ENCODE measurements at places on chromosomes 6 and 20. TPM values are rescaled to one million over a fixed set of nuclear protein-coding genes. Genes with fewer than 3 reads are reported as not detected.
A peak's percentile ranks its signal among the peaks of the same experiment; 100 is the strongest.

MEP1A gene
- total RNA-seq, result not detected

GRCh38 chr6:6683969-6684833 lies 95.7 kb downstream of the LY86 start:
- H3K27me3 ChIP-seq, result no peaks in the 10 kb centered on the region
- peaks cover 30% of the 10 kb centered on the region for H3K4me1 ChIP-seq
- peak overlapping the region; percentile 56 for H3K27ac ChIP-seq
- H3K36me3 ChIP-seq, result no peaks in the 10 kb centered on the region

SAMHD1 gene
- 36.9 TPM for total RNA-seq

- peaks cover 13% of the 10 kb centered on the region for H3K36me3 ChIP-seq
- DNase-seq, result no peak
- no peaks in the 10 kb centered on the region for H3K4me1 ChIP-seq
- no peak overlapping the region for H3K27ac ChIP-seq
- H3K4me3 ChIP-seq, result no peak overlapping the region
These were observed 66.5 kb downstream of the EPM2A start for GRCh38 chr6:145668844-145669243.

DNA sequence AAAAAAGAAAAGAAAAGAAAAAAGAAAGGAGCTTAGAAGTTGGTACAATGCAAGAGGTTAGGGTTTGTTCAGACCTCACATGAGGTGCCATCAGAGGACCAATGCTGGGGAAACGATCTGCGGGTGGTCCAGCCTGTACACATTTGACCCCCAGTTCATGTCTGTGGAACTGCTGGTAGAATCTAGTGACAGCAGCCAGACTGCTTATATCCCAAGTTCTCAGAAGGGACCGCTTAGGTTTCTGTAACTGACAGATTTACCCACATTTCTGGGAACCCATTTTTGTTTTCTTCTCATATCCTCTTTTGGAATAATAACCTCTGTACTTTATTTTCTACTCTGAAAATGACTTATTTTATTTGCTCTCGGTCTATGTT lies 4.7 kb downstream of the PPP1R18 start:
- H3K4me1 ChIP-seq, result peaks cover 20% of the 10 kb centered on the region
- peak overlapping the region; percentile 100 for H3K4me3 ChIP-seq
- H3K27ac ChIP-seq, result peak overlapping the region; percentile 97
- H3K27me3 ChIP-seq, result no peaks in the 10 kb centered on the region
- H3K36me3 ChIP-seq, result peaks cover 90% of the 10 kb centered on the region
- DNase-seq, result peak; percentile 27

DNA sequence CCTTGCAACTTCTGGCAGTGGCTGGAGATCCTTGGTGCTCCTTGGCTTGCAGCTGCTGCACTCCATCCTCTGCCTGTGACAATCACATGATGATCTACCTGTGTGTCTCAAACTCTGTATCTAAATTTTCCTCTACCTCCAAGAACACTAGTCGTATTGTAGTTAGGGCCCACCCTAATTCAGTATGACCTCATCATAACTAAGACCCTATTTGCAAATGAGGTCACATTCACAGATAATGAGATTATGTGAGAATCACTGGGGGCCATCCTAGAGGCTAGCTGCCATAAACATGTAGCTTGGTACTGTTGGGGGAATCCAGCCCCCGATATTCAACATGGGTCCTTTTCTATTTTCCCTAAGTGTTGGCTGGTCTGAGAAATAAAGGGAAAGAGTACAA lies 183.0 kb upstream of the SMLR1 start:
- no peak overlapping the region for H3K27ac ChIP-seq
- no peaks in the 10 kb centered on the region for H3K27me3 ChIP-seq
- DNase-seq, result no peak
- peaks cover 6% of the 10 kb centered on the region for H3K36me3 ChIP-seq

OLIG3 gene
- not detected for total RNA-seq

FOXS1 gene
- not detected for total RNA-seq

DNA sequence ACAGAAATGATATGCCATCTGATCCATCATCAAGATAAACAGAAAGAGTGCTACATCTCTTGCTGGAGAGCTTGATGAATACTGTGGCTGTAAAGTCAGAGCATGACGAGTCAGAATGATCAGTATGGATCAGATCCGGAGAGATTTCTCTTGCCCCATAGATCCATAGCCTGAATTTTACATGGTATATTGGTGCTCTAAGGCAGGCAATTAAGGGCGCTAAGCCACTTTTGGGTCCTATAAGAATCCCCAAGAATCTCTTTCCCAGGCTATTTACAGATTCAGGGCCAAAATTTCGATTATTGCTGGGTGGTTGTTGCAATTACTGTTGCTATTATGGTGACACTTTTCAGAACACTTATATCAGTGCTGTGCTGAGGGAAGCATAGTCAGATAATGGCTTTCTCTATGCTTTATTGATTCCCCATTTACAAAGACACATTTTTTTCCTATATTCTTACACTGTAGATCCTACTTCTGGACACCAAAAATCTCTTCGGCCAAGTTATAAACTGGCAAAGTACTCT lies 94.4 kb downstream of the ADGRB3 start:
- no peak for DNase-seq
- no peaks in the 10 kb centered on the region for H3K4me1 ChIP-seq
- H3K27ac ChIP-seq, result no peak overlapping the region
- H3K36me3 ChIP-seq, result no peaks in the 10 kb centered on the region
- no peak overlapping the region for H3K4me3 ChIP-seq

SOBP gene
- 0.49 TPM for total RNA-seq

TNXB gene
- 3.5 TPM for total RNA-seq

- H3K36me3 ChIP-seq, result no peaks in the 10 kb centered on the region
- H3K4me1 ChIP-seq, result no peaks in the 10 kb centered on the region
- no peak overlapping the region for H3K4me3 ChIP-seq
- no peak overlapping the region for H3K27ac ChIP-seq
- H3K27me3 ChIP-seq, result peaks cover 11% of the 10 kb centered on the region
These were observed 250.5 kb upstream of the PRND start for GRCh38 chr20:4471221-4471620.

GRCh38 chr20:36372666-36373065 lies 66.5 kb downstream of the DLGAP4 start:
- DNase-seq, result no peak
- H3K27me3 ChIP-seq, result peaks cover 9% of the 10 kb centered on the region
- no peak overlapping the region for H3K27ac ChIP-seq
- no peaks in the 10 kb centered on the region for H3K4me1 ChIP-seq

- no peaks in the 10 kb centered on the region for H3K27me3 ChIP-seq
- H3K4me1 ChIP-seq, result no peaks in the 10 kb centered on the region
- no peak overlapping the region for H3K4me3 ChIP-seq
- no peak overlapping the region for H3K27ac ChIP-seq
These were observed 61.9 kb downstream of the ZHX3 start for GRCh38 chr20:41255655-41256054.

FAM217A gene
- not detected for total RNA-seq

DNA sequence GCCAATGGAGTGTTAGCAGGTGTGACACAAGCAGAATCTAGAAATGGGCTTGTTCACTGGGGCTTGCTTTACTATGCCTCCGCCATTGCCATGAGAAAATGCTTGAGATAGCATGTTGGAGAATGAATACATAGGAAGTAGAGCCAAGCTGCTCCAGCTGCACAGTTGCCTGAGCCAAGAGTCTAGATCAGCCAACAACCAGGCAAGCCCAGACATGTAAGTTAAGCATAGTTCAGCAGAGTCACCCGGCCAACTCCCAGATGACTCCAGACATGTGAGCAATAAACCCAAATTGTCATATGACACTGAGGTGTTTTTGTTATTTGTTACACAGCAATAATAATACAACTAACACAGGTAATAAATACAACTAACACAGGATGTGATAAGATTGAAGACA lies 167.9 kb downstream of the HAO1 start:
- no peaks in the 10 kb centered on the region for H3K36me3 ChIP-seq
- H3K4me1 ChIP-seq, result no peaks in the 10 kb centered on the region
- no peak overlapping the region for H3K4me3 ChIP-seq
- DNase-seq, result no peak
- no peaks in the 10 kb centered on the region for H3K27me3 ChIP-seq

GRCh38 chr6:34560366-34561226 lies 4.5 kb upstream of the SPDEF start:
- H3K4me1 ChIP-seq, result no peaks in the 10 kb centered on the region
- H3K36me3 ChIP-seq, result no peaks in the 10 kb centered on the region
- DNase-seq, result no peak
- no peak overlapping the region for H3K4me3 ChIP-seq
- no peak overlapping the region for H3K27ac ChIP-seq

SOX18 gene
- not detected for total RNA-seq

DNA sequence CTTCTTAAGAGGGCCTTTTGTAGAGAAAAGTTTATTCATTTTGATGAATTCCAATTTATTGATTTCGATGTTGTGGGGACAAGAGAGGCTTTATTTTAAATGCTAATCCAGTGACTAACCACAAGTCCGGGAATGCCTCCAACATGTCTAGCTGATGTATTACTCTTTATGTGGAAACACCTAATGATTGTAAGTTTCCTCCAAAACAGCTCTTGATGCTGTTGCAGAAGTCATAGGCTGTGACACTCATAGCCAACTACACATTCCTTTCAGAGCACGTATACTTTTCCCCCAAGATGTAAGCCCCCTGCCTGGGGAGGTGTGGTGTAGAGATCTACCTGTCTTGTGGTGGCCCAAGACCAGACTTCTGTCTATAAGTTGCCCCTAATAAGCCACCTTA lies 61.3 kb upstream of the RNF24 start:
- H3K27me3 ChIP-seq, result peaks cover 2% of the 10 kb centered on the region
- H3K4me1 ChIP-seq, result peaks cover 11% of the 10 kb centered on the region
- H3K27ac ChIP-seq, result no peak overlapping the region
- H3K36me3 ChIP-seq, result peaks cover 2% of the 10 kb centered on the region

DNA sequence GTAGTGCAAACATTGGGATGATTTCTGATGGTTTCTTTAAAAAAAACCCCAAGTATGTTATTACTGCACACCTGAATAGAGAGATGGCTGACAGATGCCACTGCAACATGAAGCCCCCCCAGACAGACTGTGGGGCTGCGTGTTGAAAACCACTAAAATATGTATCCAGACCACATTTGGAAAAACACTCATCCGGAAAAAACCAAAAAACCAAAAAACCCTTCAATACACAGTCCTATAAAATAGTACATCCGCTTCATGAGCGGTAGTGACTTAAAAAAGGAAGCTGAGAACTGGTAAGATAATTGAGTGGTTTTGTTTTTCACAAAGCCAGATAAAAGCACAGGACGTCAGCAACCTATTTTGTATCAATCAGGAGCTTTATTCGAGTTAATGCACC lies 47.1 kb upstream of the EDN3 start:
- peaks cover 28% of the 10 kb centered on the region for H3K36me3 ChIP-seq
- peak; percentile 15 for DNase-seq
- H3K27me3 ChIP-seq, result no peaks in the 10 kb centered on the region
- peak overlapping the region; percentile 84 for H3K27ac ChIP-seq
- peaks cover 54% of the 10 kb centered on the region for H3K4me1 ChIP-seq

- H3K4me1 ChIP-seq, result no peaks in the 10 kb centered on the region
- H3K36me3 ChIP-seq, result no peaks in the 10 kb centered on the region
- H3K27ac ChIP-seq, result no peak overlapping the region
- no peak for DNase-seq
These were observed 82.2 kb downstream of the CHMP4B start for GRCh38 chr20:33893314-33893713.

RPL10A gene
- 2,334 TPM for total RNA-seq

Data from activated CD4-positive, alpha-beta T cell treated with anti-CD3 and anti-CD28 coated beads for 36 hours (primary cell).